ENCODE measurements at places on chromosomes 7 and 10.

GRCh38 chr7:100563809-100564400, 9.8 kb downstream of the SAP25 start:
- peak; percentile 89 for DNase-seq

DNA sequence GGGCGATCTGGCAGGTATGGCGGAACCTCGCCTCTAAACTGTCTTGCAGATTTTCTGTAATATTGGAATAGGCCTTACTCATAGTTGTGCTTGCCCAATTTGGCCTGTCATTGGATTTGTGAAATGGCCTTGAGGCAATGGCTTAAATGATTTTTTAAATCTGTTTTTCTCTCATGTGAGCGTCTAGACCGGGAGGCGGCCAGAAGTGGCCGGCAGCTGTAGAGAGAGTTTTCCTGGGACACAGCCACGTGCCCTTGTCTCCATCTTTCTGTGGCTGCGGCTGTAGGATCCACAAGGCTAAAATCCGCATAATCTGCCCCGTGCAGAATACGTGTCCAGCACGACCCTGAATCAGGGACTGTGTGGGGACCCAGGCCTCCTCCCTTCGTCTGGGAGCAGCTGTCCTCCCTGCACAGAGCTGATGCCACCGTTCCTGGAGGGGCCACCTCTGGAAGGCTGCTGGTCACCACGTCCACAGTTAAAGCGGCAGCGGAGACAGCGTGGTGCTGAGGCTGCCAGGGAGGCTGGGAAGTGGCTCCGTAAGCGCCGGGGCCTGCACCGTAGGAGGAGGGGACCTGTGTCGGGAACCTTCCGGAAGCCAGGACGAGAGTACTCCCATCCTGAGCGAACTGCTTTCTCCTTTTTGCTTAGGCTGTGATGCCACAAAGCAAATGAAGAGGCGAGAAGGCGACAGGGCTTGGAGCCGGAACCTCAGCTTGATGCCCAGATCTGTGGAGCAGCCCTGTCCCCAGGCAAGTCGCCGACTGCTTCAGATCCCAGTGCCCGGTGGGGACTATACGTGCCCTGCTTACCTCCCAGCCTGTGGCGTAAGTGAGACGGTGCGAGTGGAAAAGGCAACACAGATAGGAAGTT, 99.8 kb downstream of the DYNC2I1 start:
- no peak for DNase-seq

GRCh38 chr10:121167534-121168243, 316.5 kb downstream of the WDR11 start:
- no peak for DNase-seq

GRCh38 chr10:116748041-116748440, 5.7 kb upstream of the HSPA12A start:
- no peak for DNase-seq

GRCh38 chr10:30352377-30352776, 3.3 kb upstream of the MTPAP start:
- DNase-seq, result no peak

GRCh38 chr10:49237985-49238384, 49.8 kb upstream of the TMEM273 start:
- DNase-seq, result no peak

GRCh38 chr10:50346942-50347341, 95.6 kb upstream of the ASAH2 start:
- no peak for DNase-seq

DNA sequence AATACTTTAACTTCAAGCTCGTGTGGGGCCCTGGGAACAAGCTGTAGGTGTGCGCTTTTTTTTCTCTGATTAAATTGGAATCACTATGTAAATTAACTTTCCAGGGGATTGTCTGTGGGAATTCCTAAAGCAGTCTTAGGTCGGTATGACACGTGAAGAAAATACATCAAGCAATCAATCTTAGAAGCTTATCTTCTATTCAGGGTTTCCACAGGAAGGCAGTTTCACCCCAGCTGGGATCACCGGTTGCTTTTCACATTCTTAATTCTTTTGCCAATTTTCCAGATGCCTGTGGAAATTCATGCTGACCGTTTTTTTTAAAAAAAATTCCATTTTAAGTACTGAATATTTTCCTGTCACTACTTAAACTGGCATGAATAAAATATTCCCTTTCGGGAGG, 41.9 kb downstream of the CAMK1D start:
- no peak for DNase-seq

GRCh38 chr7:157542068-157543021, 205.5 kb downstream of the DNAJB6 start:
- no peak for DNase-seq

- peak; percentile 59 for DNase-seq
Observed at GRCh38 chr10:23362879-23363792, 18.5 kb upstream of the C10orf67 start.

GRCh38 chr7:107687656-107688055, 27.0 kb downstream of the SLC26A4 start:
- no peak for DNase-seq

GRCh38 chr10:103833731-103834365, 21.5 kb downstream of the SH3PXD2A start:
- DNase-seq, result no peak

GRCh38 chr7:1754345-1754908, 84.3 kb downstream of the ELFN1 start:
- no peak for DNase-seq

DNA sequence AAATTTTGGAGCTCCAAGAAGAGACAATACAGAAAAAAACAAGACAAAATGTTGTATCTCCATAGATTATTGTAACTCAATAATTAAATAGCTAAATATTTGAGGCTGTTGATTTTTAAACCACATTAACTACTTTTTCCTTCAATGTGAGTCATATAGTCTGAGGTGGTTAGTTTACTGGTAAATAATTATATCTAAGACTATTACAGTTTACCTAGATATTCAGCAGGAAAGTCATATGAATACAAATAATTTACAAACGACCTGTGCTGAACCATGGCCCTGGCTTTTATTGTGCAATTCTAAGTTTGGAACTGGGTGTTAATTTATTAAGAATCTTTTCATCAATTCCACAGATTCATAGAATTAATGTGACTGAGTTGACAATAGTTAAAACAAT, 22.2 kb downstream of the CREB5 start:
- DNase-seq, result no peak

DNA sequence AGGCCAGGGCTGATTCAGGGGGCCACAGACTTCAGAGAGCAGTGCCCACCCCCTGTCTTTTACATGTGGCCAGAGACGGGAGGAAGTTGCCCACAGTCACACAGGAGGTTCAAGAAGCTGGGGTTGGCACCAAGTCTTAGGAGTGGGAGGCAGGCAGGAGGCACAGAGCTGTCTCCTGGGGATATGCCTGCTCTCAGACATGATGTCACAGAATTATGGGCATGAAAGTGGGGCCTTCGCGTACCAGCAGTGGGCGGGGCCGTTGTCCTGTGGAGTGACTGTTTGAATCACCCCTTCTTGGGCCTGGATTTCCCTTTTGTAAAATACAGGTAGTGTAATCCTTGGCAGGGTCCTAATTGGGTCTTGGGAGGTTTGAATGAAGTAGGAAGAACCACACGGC, 81.2 kb upstream of the PPIF start:
- no peak for DNase-seq
